Stimulated activated CD4-positive, alpha-beta T cell treated with anti-CD3 and anti-CD28 coated beads, TNF-alpha, amount 100 ng/mL, for 1 hour (primary cell): ENCODE measurements at places on chromosomes 6 and 20.

GRCh38 chr6:168261234-168261633 lies 58.3 kb downstream of the DACT2 start:
- no peak for DNase-seq

GRCh38 chr6:69881322-69882151 lies 15.2 kb downstream of the COL19A1 start:
- no peak for DNase-seq

GRCh38 chr6:111171577-111172400 lies 84.5 kb downstream of the SLC16A10 start:
- no peak for DNase-seq

GRCh38 chr6:102848796-102849195 lies 1455.3 kb downstream of the GRIK2 start:
- no peak for DNase-seq

- no peak for DNase-seq
Measured at GRCh38 chr6:41464481-41464880, 81.7 kb upstream of the FOXP4 start.

DNA sequence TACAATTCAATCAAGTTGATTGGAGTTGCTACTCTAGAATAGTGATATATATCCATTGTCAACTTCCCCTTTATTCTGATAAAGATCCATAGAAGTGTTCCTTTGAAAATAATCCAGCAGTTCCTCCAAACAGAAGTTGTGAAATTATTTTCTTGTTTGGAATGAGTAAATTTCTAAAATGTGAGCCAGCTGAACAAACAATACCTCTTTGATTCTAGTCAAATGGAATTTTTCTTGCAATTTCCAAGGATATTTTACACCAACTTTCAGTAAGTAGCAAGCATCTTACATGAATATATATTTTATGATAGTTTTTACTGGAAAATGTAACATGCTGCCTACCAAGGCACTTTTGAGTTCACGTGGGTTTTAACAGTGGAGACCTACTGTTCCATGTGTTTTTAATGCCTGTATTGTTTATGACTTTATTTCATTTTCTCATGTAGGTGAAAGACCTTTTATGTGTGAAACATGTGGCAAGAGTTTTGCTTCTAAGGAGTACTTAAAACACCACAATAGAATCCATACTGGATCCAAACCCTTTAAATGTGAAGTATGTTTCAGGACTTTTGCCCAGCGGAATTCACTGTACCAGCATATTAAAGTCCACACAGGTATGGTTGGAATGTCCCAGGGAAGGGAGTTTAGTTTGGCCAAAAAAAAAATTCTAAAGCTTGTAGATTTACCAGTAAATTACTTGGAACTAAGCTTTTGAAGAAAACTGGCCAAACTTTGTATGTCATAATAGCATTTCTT lies 6.5 kb downstream of the GZF1 start:
- no peak for DNase-seq

DNA sequence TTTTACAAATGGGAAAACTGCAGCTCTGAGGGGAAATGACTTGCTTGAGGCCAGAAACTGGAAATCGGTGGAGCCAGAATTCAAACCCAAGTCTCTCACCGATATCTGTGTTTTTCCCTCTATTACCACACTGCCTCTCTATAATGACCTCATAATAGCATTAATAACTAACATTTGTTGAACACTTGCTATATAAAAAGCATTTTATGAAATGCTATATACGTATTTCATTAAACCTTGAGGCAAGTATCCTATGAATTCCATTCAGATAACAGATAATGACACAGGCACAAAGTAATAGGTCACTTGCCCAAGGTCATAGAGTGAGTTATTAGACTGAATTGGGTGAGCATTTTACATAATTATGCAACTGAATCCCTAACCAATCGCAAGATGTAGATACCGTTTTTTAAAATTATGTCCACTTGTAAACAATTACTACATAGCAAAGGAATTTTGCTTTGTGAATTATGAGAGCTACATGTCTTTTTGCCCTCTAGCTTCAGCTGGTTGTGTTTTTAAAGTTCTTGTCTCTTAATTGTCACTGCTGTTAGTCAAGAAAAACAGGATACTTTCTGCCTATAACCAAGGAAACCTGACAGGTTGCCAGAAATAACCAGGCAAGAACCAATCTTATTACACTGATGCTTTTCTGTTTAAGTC lies 4.7 kb downstream of the DSN1 start:
- no peak for DNase-seq

- DNase-seq: no peak
Measured at GRCh38 chr6:36586606-36587005, 7.6 kb upstream of the SRSF3 start.

DNA sequence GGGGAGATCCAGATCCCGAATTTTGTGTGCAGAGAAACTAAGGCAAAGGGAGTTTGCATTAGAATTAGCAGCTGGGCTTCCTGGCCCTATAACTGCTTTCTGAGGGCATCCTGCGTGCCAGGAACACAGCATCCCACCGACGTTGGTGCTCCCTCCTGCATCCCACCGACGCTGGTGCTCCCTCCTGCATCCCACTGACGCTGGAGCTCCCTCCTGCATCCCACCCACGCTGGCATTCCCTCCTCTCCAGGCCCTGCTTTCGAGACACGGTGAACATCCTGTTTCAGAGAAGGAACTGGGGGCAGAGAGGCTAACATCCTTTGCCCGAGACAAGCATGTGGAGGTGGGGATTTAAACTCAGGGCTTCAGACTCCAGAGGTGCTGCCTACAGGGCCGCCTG lies 44.4 kb downstream of the DACT2 start:
- no peak for DNase-seq

GRCh38 chr6:73695619-73696421 lies at the start of gene CD109:
Gene CD109 (plus strand): TSS chr6:73696203. CDS start chr6:73696216, 13 bp downstream.
- no peak for DNase-seq

DNA sequence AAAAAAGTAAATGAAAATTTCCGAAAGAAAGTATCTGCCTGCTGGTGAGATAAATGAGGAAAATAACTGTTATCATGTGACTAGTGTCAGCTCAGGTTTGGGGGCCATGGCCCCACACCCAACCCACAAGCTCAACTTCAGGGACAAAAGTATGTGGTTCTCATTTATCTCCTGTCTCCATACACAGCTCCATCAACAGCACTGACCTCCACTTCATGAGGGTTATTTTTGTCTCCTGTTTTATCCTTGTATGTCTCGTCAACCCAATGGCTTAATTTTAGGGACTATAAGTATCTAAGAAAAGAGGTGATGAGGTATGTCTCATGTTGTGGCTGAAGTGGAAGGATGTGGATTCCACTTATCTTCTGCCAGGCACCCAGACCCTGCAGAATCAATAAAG lies 271.6 kb upstream of the RIN2 start:
- DNase-seq: no peak

- DNase-seq: no peak
Measured at GRCh38 chr6:36216559-36216958, 20.0 kb downstream of the BRPF3 start.

GRCh38 chr6:147922799-147923198 lies 414.3 kb downstream of the SAMD5 start:
- DNase-seq: no peak

DNA sequence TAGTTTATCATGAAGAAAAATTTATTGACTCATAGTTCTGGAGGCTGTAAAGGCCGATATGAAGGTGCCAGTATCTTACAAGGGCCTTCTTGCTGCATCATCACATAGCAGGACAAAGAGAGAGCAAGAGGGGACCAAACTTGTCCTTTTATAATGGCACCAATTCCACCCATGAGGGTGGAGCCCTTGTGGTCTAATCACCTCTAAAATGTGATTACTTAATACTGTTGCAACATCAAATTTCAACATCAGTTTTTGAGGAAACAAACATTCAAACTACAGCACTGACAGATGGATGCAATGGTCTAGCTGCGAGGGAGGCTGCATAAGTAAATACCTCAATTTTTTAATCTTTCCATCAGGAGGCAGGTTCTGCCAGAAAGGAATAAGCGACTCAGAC lies 76.7 kb upstream of the LAMA2 start:
- DNase-seq: no peak

GRCh38 chr6:149513915-149514314 lies 29.1 kb upstream of the ZC3H12D start:
- DNase-seq: no peak

DNA sequence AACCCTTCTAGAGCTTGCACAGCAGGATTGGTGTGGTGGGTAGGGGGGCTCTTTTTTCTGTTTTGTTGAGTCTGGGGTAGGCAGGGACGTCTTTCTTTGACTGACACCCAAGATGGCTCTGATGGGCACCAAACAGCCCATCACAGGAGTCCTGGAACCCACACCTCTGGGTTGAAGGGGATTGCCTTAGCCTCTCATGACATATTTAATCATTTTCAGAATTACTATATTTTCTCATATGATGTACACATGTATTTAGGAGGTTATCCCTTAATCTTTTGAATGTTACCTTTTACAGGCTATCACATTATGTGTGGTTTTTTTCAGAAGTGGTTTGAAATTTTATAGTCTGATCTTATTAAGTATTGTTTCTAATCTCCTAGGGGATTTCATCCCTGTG lies 64.6 kb downstream of the RPP40 start:
- DNase-seq: no peak

DNA sequence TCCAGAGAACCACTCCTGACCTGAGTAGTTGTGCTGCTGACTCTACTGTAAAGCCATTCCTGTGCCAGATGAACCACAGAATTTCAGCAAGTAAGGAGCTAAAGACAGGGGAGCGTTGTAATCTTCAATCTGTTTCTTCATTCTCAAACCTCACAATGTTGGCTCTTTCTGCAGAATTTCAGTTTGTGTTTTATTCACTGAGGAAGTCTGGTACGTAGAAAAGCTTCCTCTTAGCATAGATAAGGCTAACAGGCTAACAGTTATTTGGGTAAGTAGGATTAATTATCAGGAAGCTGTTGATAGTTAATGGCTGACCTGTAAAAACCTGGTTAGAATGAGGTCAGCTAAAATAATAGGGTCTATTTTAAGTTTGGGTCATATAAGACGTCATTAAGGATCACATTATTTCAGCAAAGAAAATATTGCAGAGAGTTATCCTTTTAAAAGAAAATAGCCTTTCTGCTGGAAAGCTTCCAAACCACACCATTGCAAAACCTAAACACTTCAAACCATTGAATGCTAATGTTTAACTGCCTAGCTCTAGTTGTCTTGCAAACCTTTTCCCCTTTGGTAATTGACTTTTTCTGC lies 14.1 kb upstream of the TENT5A start:
- no peak for DNase-seq

DNA sequence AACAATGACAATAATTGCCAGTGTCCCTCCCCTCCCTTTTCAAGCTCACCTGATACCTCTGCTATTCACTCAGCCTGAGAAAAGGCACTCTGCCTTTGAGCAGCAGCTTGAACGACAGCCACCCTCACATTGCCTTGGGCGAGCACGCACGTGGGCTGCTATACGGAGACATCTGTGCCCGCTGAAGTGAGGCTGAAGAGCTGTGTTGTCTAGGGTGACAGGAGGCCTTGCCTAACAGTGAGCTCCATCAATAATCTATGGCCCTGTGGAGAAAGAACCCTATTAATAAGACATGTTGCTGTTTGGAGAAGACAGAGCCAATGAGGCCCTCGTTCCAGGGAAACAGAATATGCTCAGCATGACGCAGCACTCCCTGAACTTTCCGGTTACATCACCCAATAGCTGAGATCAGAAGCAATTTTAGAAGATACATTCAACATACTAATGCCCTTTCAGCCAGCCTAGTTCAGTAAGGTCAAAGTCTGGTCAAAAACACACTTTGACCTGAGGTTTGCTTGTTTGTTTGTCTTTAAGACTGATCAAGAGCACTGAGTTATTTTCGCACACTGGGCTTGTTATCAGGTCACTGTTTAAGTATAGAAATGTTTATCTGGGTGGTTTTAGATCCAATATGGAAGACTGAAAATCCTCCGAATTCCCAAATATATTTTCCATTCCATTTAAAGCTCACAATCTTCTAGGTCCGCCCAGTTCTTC lies 30.6 kb downstream of the RBM24 start:
- DNase-seq: no peak

DNA sequence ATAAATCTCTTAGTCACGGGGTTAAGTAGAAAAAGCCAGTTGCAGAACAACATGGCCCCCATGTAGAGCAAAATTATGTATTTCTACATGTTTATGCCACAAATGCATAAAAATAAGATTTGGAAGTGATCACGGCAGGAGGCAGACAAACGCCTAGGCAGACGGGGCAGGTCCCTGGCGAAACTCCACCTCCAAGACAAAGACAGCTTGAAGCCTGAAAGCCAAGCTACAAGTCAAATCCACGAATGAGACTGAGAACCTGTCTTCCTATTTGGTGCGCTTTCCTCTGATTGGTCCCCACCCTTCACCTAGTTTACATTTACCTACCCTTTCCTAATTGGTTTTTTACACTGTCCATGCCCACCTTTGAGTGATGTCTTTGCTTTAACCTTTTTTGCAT lies 28.7 kb upstream of the AHCY start:
- no peak for DNase-seq

- no peak for DNase-seq
Measured at GRCh38 chr20:58218665-58219341, 9.7 kb downstream of the ANKRD60 start.

GRCh38 chr20:2761885-2762284 lies 38.5 kb downstream of the CPXM1 start:
- no peak for DNase-seq
